ENCODE measurements at places on chromosomes 5 and 9. TPM values are rescaled to one million over a fixed set of nuclear protein-coding genes. Genes with fewer than 3 reads are reported as not detected.

GRCh38 chr9:128001779-128002298, 21.1 kb upstream of the EEIG1 start:
- DNase-seq, result peak; percentile 47

DNA sequence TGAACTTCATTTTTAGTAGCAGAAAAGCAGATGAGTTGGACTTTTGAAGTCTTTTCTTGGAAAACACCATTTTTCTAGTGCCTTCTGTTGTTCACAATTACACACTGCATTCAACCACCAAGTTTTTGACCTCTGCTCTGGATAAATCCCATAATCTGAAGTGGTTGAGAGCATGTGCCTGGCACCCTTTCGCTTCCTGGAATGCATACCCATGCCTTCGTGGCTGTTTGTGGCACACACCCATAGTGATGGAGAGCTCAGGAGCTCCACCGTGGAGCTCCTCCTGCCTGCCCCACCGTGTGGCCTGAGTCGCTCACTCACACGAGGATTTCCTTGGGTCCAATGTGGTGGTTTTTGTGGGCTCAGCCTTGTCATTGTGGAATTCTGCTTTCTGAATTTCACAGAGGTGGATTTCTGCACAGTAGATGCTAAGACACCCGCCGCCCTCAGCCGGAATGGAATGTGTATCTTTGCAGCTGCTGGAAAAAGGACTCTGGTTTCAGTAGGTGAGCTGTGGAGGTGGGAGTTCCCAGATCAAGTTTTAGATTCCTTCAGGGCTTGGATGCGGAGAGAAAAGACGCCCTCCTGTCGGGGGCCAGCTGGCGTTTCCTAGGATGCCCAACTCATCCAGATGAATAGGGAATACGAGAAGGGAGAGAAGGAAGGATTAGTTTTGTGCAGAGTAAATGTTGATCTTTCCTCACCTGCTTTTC, 500.4 kb downstream of the IRX1 start:
- DNase-seq, result no peak

- no peak for DNase-seq
These were observed 93.4 kb upstream of the SLC30A5 start for GRCh38 chr5:69000216-69000919.

PAPPA gene
- 1.3 TPM for total RNA-seq
